Heart left ventricle (tissue), 16 donors: ENCODE measurements at places on chromosomes 6 and 20. TPM values are rescaled to one million over a fixed set of nuclear protein-coding genes. Genes with fewer than 3 reads are reported as not detected.
A peak's percentile ranks its signal among the peaks of the same experiment; 100 is the strongest.

Gene C6orf141
- total RNA-seq, result not detected

Gene TCF21
- 8.1 TPM for total RNA-seq

Gene TCF19
- total RNA-seq, result 2.8 TPM

DNA sequence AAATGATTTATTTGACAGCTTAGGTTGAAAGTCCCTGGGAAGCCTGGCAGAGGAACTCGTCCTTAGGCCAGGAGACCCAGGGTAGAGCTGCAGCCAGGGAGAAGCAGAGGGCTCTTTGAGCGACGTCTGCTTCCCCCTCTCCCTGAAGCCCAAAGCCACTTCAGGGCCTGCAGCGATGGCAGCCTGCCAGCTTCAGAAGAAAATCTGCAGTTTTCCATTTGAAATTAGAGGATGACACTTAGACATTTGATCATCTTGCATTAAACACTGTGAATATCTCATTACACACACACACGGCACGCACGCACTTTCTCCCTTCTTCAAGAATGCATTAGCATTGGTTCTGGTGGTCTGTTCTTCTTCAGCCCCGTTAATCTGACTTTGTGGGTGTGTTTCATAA lies 96.5 kb downstream of the PLEKHG1 start:
- DNase-seq, result no peak

DNA sequence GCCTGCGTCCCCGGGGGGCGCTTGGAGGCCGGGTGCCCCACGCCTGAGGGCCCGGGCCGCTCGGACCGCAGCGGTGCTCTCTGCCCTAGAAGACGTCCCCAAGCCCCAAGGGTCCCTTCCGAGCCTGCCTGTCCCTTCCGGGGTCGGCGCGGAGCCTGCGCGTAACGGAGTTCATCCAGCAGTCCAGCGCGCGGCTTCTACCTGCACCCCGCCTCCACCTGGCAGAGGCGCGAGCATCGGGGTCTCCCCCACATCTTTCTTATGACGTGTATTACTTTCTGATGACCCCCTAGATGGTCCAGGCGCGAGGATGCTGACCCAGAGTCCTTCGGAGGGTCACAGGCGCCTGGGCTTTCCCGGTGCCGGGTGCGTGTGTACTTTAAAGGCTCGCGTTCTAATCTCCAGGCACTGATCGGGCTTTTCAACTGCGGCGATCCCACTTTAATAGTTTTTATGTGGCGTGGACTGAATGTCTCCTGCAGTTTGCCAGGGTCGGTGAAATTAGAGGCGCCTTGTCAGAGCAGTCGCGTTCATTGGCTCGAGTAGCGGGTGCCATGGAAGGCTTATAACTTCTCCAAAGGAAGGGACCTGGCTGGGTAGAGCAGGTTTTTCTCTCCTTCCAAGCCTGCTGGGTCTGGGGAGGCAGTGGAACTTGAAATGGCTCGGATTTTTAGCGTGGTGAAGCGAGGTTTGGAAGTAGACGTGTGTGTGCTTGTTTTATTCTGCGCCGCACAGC lies 912 bp downstream of the EYA4 start:
- peak; percentile 63 for DNase-seq

Gene CLVS2
- 0.40 TPM for total RNA-seq

Gene DEFB132
- total RNA-seq, result not detected

DNA sequence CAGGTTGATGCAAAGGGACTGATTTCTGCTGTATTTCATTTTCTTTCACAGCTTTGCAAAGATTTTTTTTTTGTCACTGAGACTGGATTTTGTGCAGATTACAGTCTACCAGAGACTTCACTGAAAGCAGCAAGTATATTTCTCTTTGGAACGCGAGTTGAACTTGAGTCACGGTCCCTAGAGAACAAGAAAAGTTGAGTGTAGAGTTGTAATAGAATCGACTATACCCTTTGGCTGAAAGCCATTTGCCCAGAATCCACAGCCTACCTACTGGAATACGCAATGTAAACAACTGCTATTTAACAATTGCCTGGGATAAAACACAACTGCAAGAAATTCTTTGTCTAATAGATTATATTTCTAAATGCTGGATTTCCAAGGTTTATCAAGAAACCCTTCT lies 520.6 kb downstream of the HDGFL1 start:
- no peak for DNase-seq

Gene FOXS1
- 4.9 TPM for total RNA-seq

DNA sequence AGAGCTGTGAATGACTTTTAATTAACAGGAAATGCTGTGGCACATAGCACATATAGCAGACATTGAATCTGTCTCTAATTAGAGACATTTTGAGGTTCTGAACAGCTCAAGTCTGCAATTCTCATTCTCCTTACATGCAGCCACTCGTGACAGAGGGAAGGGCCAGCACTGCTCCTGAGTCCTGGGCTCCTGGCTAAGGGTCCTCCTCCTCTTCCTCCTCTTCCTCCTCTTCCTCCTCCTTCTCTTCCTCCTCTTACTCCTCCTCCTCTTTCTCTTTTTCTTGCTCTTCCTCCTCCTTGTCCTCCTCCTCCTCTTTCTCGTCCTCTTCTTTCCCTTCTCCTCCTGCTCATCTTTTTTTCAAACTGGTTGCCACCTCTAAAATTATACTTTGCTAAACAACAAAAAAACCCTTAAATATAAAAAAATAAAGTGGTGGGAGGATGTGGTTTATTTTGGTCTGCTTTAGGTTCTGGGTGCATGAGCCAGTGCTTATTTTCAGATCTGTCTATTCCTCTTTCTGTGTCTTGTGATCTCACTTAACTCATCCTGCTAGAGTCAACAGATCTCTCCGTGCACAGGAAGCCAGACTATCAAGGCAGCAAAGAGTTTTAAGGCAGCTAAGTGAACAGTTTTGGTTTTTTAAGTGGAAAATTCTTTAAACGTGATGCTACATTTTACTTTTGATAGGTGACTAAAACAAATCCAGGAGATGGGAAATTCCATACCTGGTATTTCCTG lies 159.3 kb downstream of the CD83 start:
- DNase-seq, result no peak

DNA sequence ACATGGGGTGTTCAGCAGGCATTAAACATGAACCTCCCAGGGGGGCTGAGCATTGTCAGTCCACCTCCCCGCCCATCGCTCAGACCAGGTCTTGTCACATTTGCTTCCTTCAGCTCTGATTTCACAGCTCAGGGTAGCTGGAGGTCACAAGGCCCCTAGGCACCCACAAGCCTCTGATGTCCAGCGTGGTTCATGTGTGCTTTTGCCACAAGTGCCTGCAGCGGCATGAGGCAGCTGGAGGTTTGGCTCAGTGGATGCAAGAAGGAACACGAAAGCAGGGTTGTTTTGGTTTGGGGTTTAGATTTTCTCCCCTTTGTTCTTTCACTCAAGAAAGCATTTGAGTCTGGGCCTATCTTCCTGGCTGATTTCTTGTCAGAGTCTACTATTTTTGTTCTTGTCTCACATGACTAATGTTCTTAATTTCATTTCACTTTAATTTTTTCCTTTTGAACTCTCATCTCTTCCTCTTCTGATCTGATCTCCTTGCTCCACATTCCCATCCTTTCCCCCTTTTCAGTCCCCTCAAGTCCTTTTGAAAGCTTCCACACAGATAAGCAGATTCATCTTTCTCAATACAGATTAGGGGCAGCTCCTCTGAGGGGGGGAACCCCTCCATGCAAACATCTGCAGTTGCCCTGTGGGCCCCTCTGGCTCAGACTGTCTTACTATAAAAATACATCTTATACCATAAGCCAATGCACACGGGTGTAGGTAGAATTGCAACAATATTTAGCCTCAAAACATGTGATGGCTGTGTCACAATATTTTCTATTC lies 68.1 kb upstream of the CEP85L start:
- no peak for DNase-seq

- no peak for DNase-seq
Measured at GRCh38 chr20:62721511-62722370, 13.1 kb downstream of the NTSR1 start.

Gene OPRM1
- not detected for total RNA-seq

GRCh38 chr6:167349631-167350274 lies 24.9 kb downstream of the TTLL2 start:
- no peak for DNase-seq

GRCh38 chr6:147856687-147857086 lies 348.2 kb downstream of the SAMD5 start:
- DNase-seq, result no peak

GRCh38 chr6:121260651-121261102 lies 73.6 kb downstream of the TBC1D32 start:
- DNase-seq, result peak; percentile 67
